ENCODE measurements at places on chromosomes 6 and 20. TPM values are rescaled to one million over a fixed set of nuclear protein-coding genes. Genes with fewer than 3 reads are reported as not detected.
A peak's percentile ranks its signal among the peaks of the same experiment; 100 is the strongest.

- peak; percentile 60 for DNase-seq
Observed at GRCh38 chr6:13421425-13422059, 65.9 kb downstream of the GFOD1 start.

DNA sequence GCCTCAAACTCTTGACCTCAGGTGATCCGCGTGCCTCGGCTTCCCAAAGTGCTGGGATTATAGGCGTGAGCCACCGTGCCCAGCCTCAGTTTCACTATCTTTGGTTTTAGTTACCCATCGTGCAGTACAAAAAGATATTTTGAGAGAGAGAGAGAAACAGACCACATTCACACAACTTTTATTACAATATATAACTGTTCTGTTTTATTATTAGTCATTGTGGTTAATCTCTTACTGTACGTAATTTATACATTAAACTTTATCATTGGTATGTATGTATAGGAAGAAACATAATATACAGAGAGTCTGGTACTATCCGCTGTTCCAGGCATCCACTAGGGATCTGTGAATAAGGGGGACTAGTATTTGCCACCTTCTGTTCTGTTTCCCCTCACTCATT is 29.4 kb upstream of the TAF8 start:
- DNase-seq: no peak

GRCh38 chr6:168088161-168089053 is 9.4 kb upstream of the FRMD1 start:
- DNase-seq: peak; percentile 44

Gene PAK5
- 7.2 TPM for polyA plus RNA-seq

GRCh38 chr6:53529324-53530036 is 15.4 kb downstream of the GCLC start:
- DNase-seq: no peak

DNA sequence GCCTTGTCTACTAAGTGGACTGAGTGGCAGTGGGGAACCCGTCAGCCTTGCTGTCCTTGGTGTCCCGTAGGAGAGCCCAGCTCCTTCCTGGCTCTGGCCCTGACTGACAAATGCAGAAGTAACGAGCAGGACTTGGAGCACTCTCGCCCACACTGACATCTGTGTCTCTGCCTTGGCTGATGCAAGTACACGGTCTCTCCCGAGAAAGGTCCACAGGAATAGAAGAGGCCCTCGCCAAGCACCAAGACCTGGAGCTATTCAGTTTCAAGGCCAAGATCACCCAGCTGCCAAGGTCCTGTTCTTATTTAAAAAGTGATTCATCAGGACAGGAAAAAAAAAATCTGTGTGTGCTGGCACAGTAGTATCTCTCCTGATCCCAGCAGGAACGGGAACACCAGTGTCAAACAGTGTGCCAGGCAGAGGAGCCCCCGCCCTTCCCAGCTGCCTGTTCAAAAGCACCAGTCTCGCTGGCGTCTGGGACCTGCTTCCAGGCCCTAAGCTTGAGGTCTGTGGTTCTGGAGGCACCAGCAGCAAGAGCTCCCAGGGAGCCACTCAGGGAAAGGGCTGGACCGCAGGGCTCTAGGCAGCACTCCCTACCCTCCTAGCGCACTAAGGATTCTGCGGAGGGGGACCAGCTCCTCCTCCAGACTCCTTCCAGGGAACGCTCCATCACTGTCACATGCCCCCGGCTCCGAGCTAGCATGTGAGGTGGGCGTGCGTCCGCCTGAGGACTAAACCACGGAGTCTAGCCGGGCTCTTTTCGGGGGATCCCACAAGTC is 376.9 kb downstream of the RNGTT start:
- no peak for DNase-seq

- DNase-seq: no peak
Observed at GRCh38 chr20:22601361-22602141, 17.2 kb upstream of the FOXA2 start.

DNA sequence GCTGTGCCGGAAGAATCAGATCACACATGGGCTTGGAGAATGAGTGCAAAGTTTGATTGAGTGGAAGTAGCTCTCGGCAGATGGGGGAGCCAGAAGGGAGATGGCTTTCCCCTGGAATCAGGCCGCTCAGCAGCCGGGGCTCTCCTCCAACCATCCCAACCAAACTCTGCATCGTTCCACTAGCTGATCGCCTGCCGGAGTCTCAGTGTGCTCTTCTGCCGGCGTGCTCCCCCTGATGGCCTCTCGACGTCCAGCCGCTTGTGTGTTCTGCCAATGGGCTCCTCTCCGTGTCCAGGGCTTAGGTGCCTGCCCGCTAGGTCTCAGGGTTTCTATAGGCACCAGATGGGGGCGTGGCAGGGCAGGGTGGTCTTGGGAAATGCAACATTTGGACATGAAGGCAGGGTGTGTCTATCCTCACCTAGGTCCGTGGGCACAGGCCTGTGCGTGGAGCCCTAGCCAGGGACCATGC is 4.9 kb upstream of the BIRC7 start:
- DNase-seq: peak; percentile 85

DNA sequence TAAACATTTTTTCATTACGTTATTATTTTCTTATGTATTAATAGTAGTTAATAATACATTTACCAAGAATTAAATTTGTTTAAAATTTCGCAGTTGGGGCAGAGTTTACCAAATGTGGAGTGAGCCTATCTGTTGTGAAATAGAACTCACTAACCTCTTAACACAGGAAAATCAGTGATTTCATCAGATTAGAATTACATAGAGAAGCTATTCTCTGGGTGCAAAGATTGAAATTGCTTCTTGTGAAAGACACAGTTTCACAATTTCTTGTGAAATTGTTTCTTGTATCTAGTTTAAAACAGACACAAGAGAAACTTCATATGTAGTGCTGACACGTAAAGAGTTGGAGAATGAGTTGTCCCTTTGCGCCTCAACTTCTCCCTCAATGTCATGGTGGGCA is 69.4 kb upstream of the PRL start:
- no peak for DNase-seq

DNA sequence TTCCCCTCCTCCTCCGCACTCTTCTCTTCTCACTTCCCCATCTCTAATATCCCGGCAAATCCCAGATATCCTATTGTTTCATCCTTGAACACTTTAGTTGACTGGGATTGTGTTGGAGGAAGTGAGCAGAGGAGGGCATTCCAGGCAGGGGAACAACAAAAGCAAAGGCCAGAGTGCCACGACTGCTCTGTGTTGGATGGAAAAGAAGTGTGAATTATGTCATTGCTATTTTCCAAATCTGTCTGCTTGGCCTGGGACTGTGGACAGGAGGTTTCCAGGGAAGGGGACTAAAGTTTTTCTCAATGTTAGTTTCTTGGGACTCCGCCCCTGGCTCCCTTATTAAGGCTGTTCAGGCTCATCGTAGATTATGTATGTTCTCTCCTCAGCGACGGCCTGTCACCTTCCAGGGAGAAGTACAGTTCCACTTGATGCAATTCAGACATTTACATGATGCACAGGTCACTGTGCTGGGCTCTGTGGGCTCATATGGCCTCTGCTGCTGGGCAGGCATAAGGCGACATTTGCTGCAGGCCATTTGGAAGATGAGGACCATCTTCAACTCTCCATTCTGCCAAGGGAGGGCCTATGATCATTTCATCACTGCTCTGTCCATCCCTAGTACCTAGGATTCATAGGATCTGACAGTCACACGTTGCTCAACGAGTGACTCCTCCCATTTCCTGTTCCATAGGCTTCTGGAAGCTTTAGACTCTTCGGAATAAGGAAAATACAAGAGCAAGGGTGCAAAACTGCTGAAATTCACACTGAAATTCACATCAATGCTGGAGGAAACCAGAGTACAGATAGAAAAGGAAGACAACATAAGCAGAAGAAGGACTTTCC is 99.1 kb upstream of the KCNK16 start:
- DNase-seq: no peak

GRCh38 chr6:159871241-159871640 is 19.5 kb upstream of the MAS1 start:
- DNase-seq: peak; percentile 17

DNA sequence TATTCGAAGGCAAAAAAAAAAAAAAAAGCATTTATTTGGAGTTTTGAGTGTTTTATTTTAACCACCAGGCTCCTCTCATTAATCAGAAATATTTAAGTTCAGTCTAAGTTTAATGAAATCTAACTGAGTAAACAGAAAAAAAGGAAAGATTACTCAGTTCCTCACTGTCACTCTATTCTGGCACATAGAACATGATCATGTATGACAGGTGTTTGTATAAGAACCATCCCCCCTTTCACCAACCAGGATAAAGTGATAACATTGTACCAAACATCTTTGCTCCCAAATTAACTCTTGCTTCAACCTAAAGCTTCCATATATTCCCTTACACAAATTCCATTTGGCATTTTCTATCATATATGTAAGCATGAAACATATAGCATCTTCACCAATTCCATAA is 176.2 kb upstream of the HSF2 start:
- no peak for DNase-seq

Gene ZC2HC1B
- polyA plus RNA-seq: not detected

Gene SNAP25
- 237 TPM for polyA plus RNA-seq

GRCh38 chr6:29655658-29656057 is 1.2 kb upstream of the MOG start:
- no peak for DNase-seq

DNA sequence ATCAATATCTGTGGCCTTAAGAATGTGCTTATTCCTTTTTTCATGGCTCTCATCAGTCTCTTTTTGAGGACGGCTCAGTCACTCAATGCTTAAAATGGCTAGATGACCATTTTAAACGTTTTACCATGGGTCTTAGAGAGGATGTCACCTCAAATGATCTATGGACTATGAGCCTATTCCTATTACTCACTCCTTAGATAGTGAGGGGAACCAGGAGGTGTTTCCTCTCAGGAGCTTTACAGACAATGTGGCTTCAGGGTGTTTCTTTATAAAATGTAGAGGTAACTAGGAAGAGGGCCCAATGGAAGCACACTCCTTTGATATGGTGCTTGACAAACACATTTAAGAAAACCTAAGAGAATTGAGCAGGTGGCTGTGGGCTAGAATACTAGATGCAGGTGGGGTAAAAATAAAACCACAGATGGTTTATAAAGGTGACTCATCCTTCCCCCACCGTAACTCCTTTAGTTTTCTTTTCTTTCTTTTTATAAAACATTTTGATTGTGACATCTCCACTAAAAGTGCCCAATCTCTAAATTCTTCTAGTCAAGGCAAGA is 1.5 kb upstream of the TMEM200A start:
- DNase-seq: no peak

DNA sequence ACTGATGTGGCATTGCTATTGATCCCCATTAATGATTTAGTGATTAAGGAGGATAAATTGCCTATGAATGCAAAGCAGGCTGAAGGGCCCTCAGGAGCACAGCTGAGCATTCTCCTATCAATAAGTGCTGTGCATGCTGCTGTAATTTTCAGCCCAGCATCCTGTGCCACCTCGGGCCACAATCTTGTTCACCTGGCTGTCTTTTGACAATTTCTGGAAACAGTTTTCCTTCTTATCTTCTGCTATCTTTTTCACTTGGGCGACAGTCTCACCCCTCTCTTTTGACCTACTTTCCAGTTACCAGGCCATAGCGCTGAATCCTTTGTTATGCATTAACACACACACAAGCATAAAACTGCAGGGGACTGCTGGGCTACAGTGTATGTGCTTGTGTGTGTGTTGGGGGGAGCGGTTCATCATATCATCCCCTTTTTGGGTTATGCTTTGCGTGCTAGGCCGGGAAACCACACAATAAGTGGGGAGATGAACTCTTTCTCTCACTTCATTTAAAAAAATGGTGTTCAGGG is 60.2 kb downstream of the F13A1 start:
- peak; percentile 62 for DNase-seq

DNA sequence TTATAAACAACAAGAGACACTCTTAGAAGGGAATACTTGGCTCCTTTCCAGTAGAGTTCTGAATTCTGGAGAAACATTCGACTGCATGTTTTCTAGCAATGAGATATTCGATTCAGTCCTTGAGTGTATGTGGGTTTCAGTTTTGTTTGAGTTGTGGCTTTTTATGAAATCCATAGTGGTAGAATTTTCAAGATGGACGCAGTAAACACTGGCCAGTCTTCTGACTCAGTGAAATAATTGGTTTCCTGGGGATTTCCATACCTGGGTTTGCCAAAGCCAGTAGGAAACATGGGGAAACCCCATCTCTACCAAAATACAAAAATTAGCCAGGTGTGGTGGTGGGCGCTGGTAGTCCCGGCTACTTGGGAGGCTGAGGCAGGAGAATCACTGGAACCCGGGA is 273.5 kb upstream of the PLCB4 start:
- DNase-seq: no peak

Gene GSTA2
- polyA plus RNA-seq: not detected

DNA sequence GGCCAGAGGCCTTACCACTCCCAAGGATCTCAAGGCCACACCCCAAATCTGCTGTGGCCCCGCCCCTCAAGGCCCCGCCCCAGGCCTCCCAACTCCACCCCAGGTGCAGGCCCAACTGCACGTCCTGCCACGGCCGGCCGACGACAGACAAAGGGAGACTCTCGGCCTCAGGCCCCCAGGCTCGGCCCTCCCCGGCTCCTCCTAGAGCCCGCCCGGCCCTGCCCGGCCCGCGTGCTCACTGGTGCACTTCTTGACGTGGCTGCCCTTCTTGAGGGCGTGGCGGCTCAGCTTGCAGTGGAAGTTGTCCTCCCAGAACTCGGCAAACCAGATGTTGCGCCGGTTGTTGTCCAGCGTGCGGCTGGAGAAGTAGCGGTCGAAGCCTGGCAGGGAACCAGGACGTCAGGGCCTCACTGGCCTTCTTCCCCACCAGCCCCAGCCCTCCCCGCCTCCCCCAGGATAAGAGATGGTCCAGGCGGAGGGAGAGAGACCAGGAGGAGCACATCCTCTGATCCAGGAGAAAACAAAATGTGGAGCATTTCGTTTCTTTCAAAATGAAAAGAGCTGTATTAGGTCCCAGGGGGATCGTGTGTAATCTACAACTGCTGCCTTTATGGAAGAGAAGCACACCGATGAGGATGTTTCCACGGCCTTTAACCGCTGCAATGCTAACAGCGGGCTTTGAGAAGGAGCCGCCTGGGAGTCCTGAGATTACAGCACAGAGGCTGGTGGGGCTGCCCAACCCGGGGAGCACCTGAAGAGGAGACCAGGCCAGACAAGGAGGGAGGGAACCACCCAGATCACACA is 89.4 kb downstream of the GRM4 start:
- no peak for DNase-seq

- peak; percentile 67 for DNase-seq
Observed at GRCh38 chr6:168514216-168514615, 73.2 kb downstream of the SMOC2 start.

DNA sequence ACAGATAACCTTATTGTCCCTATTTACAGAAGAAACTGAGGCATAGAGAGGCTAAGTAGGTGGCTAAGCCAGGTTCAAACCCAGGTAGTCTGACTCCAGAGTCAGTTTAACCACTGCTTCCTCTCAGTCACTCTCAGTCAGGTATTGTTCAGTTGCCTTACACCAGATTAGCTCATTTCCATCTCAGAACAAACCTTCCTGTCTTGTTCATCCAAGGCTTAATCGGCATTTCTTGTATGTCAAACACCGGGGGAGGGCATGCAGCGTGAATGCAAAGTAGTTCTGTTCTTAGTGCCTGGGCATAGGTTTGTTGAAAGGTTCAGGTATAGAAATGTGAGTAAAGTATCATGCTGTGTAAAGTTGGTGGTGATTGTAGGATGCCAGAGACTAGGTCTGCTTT is 51.7 kb downstream of the CTNNBL1 start:
- no peak for DNase-seq
